ENCODE measurements at places on chromosomes 7 and 10.

GRCh38 chr10:47458466-47459154 is 25.3 kb downstream of the ANXA8 start:
- no peak for DNase-seq

- DNase-seq = no peak
Measured at GRCh38 chr10:21624951-21625350, 90.9 kb downstream of the MLLT10 start.

DNA sequence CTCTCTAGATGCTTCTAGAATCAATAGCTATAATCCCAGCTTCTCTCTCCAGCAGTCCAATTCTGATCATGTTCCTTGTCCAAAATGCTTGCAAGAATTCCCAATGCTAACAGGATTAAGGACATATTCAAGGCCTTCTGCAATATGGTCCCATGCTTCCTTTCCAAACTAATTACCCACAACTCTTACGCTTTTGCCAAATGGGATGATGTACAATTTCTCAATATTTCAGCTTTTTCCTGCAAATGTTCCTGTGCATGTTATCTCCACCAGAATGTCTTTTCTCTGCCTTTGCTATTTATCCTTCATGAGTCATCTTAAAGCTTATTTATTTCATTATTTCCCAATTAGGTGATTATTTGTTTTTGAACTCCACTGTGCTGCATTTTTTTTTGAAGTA is 556.4 kb downstream of the SORCS1 start:
- DNase-seq = no peak

- no peak for DNase-seq
Measured at GRCh38 chr10:50497758-50498157, 126.0 kb downstream of the SGMS1 start.

DNA sequence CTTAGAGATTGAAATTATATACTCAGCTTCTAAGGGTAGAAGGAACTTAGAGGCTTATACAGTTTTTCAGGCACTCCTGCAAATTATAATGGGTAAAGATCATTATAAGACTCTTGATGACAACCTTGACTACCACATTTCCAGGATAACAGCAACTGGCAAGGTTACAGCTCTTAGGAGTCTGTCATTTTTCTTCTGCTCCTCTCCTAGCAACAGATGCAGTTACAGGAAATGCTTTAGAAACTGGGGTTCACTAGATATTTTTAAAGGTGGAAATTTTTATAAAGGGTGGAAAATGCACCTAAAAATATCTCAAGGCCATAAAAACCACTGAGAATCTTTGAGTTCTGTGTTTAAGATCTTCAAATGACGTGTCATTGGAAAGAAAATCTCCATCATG is 185.8 kb downstream of the RELN start:
- DNase-seq = no peak

- no peak for DNase-seq
Measured at GRCh38 chr7:15650787-15651186, 35.7 kb downstream of the MEOX2 start.

- DNase-seq = no peak
Measured at GRCh38 chr7:31688996-31689395, 2.0 kb downstream of the PPP1R17 start.

GRCh38 chr7:114466917-114467316 is 52.3 kb downstream of the FOXP2 start:
- no peak for DNase-seq

GRCh38 chr10:99396471-99396870 is 34.0 kb downstream of the GOT1 start:
- DNase-seq = no peak

GRCh38 chr10:113047605-113047962 is 97.5 kb downstream of the TCF7L2 start:
- no peak for DNase-seq

DNA sequence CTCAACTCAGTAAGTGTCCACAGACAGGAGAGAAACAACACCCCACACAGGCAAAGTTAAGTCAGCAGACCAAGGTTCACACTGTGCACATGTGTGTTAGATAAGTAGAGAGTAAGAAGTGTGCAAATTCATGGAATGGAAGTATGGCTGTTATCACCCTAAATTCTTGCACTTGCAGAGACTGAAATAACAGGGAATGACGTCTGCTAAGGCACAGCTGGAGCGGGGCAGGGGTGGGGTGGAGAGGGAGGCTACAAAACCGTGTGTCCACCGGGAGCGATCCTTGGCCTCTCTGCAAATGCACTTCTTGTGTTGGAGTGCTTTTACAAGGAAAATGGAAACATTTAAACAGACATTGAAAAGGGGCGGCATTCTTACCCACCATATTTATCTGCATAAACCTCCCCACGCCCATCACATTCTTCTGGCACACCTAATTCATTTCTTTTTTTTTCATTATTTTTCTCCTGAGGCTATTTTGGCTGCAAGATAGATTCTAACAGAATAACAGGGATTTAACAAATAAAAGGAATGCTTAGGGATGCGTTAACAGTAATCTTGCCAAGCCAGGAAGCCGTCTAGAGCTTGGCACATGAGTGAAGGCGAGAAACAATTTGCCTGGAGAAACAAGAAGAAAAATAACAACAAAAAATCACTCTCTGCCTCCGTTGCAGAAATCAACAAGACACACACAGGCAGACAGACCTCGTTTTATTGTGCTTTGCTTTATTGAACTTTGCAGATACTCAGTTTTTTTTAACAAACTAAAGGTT is 30.1 kb downstream of the TNS3 start:
- DNase-seq = no peak

GRCh38 chr10:5023177-5023805 is 19.6 kb upstream of the AKR1C2 start:
- DNase-seq = no peak

GRCh38 chr7:78261302-78261701 is 462.7 kb downstream of the PHTF2 start:
- DNase-seq = no peak

GRCh38 chr7:44960011-44960580 is 18.7 kb downstream of the MYO1G start:
- no peak for DNase-seq

- DNase-seq = no peak
Measured at GRCh38 chr7:131836733-131837132, 280.3 kb upstream of the PODXL start.

DNA sequence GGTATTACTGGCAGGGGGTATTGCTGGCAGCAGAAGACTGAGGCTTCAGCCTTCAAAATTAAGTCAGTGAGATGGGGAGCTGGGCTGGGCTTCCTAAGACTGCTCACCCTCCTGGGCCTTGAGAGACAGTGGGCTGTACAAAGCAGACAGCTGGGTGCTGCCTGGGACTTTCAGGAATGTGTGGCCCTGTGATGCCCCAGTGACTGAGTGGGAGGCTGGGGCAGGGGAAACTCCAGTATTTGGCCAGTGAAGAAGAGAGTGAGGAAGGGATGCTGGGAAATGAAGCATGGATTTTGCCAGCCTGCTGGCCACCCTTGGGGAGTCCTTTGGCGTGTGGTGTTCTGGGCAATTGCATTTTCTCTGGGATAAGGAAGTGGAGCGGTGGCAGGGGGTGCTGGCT is 442 bp downstream of the ANKRD2 start:
- no peak for DNase-seq

- no peak for DNase-seq
Measured at GRCh38 chr7:15891151-15891881, 204.8 kb upstream of the MEOX2 start.

DNA sequence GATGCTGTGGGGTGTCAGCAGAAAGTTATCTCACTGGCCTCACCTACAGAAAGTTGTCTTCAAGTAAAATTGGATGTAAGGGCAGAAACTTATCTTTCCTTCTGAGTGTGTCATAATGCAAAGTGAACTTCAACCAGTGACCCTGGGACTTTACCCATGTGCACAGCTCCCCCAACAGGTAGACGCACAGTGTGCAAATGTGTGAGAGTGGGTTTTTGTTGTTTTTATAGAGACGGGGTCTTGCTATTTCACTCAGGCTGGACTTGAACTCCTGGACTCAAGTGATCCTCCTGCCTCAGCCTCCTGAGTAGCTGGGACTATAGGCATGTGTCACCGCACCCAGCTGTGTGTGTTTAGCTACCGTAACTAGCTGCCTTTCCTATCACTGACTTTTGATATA is 6.4 kb upstream of the KAZALD1 start:
- no peak for DNase-seq

DNA sequence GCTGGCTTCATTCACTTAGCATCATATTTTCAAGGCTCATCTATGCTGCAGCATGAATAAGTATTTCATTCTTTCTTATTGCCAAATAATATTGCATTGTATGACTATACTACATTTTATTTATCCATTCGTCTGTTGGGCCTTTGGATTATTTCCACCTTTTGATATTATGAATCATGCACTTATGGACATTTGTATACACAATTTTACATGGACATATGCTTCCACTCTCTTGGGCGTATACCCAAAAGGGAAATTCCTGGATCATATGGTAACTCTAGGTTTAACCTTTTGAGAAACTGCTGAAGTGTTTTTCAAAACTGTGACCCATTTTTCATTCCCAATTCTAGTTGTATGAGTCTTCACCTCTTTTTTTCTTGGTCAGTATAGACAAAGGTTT is 80.3 kb upstream of the GNAI1 start:
- no peak for DNase-seq

DNA sequence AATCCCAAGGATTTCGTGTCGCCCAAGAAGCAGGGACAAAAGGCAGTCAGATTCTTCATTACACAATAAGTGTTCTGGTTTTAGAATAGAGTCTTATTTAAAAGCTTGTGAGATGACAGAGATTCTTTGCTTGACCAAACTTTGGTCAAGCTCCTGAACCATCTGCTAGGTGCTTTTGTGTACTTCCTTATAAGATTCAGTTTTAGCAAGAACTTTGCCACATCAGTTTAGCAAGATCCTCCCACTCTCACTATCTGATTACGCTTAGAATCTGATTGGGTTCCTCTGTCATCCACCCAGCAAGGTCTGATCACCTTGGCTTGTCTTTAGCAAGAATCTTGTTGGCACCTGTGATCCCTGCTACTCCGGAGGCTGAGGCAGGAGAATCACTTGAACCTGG is 38.2 kb upstream of the SDHAF3 start:
- no peak for DNase-seq

DNA sequence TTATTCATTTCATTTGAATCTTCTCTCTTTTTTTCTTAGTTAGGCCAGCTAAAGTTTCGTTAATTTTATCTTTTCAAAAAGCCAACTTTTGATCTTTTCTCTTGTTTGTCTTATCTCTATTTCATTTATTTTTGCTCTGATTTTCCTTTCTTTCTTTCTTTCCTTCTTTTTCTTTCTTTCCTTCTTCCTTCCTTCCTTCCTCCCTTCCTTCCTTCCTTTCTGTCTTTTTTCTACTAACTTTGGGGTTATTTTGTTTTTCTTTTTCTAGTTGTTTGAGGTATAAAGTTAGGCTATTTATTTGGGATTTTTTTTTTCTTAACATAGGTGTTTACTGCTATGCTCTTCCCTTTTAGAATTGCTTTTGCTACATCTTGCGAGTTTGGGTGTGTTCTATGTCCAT is 13.2 kb upstream of the ASB15 start:
- no peak for DNase-seq

DNA sequence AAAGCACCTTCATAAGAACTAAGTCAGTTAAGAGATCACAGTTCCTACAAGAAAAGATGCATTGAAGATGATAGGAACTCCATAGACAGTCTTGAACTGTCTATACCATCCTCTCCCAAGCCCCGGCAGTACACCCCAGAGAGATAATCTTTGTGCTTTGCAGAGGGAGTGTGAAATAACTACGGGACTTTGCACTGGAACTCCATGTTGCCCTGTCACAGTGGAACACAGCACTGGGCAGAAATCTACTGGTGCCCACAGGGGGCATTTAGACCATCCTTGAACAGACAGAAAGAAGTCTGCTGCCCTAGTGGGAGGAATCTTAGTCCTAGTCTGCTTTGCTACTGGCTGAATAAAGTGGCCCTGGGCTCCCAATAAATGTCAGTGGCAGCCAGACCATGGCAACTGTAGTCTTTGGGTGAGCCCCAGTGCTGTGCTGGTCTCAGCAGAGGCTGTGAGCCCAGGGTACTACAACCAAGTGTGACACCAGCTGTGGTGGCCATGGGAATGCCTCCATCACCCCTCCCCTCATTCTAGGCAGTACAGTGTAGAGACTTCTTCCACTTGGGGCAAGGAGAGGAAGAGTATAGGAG is 107.7 kb upstream of the TMEM168 start:
- no peak for DNase-seq

DNA sequence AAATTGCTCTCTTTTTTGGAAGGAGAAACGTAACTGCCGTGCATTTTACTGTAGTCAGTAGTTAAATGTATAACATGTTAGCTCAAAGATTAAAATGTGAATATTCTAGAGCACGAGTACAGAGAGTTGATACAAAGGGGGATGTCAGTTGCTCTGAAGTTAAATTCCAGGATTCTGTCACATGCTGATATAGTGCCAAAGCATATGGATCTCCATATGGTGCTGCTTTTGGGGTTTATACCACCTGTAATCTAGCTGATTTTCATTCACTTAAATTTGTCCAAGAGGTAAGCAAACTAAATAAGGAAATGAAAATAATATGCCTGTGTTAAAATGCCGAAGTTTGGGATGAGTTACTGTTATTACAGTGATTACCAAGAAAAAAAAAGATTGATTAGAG is 298.6 kb downstream of the EXOC4 start:
- DNase-seq = no peak

- no peak for DNase-seq
Measured at GRCh38 chr10:103869336-103869735, 14.0 kb upstream of the SH3PXD2A start.

- DNase-seq = no peak
Measured at GRCh38 chr10:11304906-11305585, 287.4 kb downstream of the CELF2 start.

- no peak for DNase-seq
Measured at GRCh38 chr10:5040781-5041470, 37.3 kb upstream of the AKR1C2 start.

- DNase-seq = no peak
Measured at GRCh38 chr10:121668314-121669027, 70.2 kb upstream of the FGFR2 start.

DNA sequence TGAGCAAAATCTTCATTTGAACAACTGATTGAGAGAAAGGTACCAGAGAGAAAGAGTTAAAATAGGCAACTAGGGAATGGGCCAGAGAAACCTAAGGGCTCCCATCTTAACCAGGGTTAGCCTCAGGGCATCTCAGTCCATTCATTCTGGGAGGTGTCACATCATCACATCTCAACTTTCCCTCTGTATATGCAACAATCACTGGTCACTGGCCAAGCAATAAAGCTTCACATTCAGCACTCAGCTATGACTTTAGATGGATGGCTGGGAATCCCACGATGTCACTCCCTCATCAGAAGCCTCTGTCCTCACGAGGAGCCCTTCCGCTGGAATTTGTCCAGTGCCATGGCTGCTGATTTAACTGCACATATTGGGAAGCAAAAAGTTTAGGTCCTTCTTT is 172.1 kb upstream of the MGMT start:
- DNase-seq = no peak

DNA sequence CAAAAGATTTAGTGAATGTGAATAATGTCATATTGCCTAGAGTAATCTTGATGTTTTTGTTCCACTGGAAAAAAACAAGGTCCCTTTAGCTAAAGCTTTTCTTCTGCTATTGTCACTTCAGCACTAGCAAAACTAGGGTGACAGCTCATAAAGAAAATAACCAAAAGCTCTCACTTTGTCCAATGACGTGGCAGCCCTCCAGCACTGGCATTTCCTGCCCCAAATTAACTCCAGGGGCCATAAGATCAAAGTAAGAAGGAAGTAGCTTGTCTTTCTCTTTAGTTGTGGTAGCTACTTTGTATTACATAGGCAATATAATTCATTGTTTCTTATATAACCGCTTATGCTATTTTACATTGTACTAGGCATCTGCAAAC is 47.3 kb downstream of the LRRN3 start:
- DNase-seq = no peak

- no peak for DNase-seq
Measured at GRCh38 chr7:95919556-95919955, 147.2 kb downstream of the DYNC1I1 start.

GRCh38 chr10:113108194-113108835 is 158.3 kb downstream of the TCF7L2 start:
- peak; percentile 38 for DNase-seq

Measured in NT2/D1 (cell line).